ENCODE measurements at places on chromosomes 4 and X.
A peak's percentile ranks its signal among the peaks of the same experiment; 100 is the strongest.

DNA sequence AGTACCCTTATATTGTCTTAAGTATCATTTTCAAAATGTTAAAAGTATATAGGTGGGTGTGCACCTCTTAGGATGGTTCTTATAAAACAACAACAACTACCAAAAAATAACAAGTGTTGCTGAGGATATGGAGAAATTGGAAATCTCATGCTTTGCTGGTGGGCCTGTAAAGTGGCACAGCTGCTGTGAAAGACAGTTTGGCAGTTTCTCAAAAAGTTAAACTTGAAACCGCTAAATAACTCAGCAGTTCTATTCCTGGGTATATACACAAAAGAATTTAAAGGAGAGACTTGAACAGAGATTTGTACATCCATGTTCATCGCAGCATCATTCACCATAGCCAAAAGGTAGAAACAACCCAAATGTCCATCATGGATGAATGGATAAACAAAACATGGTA lies 65.5 kb downstream of the HAND2 start:
- no peak for DNase-seq

- no peak for DNase-seq
Observed at GRCh38 chr4:183968502-183968901, 63.4 kb downstream of the STOX2 start.

GRCh38 chrX:46485897-46486296 lies 59.3 kb downstream of the ZNF674 start:
- DNase-seq: no peak

DNA sequence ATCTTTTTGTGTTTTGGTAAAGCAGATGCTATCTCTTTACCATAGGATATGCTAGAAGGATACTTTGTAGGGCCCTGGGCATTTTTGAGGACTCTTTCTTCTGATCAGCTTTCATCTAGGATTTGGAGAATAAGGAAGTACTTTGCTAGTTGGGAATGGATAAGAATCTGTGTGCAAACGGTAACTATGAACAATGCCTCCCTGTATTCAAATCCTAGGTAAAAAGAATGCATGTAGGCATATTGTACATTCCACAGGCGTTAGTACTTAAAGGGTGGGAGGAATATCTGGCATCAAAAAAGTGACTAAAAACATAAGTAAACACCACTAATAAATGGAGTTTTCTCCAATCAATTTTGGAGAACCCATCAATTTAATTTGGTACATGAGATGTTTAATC lies 59.7 kb downstream of the SH3BGRL start:
- peak; percentile 18 for DNase-seq

DNA sequence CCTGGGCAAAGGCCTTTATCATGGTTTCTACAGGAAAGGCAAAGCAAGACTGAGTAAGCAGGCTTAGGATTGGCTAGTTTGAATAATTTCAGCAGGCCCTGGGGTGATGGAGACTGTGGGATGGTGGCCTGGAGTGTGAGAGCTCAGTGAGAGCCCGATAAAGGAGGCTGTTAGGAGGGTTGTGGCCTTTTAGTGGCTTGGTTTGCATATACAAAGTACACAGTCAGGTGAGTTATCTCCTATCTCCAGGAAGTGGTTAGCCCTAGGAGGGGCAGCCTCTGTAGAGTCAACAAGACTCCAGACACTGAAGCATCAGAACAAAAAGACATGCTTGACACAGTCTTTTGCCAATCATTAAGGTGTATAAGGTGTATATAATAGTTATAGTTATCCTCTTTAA lies 157.2 kb downstream of the CFAP299 start:
- DNase-seq: no peak

DNA sequence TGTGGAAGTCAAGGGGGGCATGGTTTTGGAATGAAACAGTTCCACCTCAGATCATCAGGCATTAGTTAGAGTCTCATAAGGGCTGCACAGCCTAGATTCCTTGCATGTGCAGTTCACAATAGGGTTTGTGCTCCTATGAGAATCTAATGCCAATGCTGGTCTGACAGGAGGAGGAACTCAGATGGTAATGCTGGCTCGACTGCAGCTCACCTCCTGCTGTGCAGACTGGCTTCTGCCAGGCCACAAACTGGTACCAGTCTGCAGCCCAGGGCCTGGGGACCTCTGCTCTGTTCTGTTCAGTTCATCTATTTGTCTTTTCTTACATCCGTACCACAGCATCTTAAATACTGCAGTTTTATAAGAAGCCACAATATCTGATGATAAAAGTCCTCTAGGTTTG lies 12.2 kb upstream of the MSL3 start:
- DNase-seq: no peak

GRCh38 chr4:24164054-24164693 lies 274.3 kb upstream of the PPARGC1A start:
- peak; percentile 1 for DNase-seq

GRCh38 chr4:158166701-158167100 lies 6.1 kb downstream of the GASK1B start:
- no peak for DNase-seq

DNA sequence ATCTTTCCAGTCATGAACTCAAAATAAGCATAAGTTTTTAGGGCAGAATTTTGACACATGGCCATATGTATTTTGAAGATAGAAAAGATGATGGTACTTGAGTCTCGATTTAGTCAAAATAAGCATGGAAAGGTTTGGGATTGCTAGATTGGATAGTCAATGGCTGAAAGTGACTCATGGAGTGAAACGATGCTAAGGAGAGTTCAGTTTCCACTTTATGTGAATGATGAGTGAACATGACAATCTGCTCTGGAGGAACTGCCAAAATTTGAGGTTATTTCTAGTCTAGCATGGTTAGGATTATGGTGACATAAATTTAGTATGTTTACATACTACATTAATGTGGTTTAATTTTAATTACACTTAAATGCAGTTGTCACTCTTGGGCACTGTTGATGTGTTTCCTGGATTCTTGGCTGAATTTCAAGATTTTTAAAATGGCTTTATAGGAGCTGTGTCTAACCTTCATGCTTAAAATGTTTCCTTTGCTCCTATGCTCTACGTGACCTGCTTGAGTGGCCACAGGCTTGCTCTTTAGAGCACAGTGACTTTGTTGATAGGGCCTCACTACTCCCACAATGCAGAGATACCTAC lies 17.1 kb downstream of the DDX3X start:
- no peak for DNase-seq

DNA sequence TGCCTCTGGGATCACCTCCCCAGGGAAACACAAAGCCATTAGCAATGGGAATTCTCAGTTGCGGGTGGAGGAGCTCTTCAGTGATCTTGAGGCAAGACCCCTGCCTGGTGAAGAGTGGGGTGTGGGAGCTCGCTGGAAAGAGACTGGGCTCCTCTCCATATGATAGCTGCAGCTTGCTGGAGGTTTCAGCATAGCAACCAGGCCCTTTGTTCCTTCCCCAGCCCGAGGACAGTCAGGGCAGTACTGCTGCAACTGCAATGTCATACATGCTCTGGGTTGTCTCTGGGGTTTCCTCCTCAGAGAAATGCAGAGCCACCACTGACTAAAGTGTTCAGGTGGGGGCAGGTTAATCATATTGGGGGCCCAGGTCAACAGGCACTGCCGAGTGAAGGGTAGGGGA lies 81.3 kb downstream of the ARHGAP24 start:
- DNase-seq: no peak
